Kidney glomerular epithelial cell (primary cell): ENCODE measurements at places on chromosomes 7 and 10.
A peak's percentile ranks its signal among the peaks of the same experiment; 100 is the strongest.

DNA sequence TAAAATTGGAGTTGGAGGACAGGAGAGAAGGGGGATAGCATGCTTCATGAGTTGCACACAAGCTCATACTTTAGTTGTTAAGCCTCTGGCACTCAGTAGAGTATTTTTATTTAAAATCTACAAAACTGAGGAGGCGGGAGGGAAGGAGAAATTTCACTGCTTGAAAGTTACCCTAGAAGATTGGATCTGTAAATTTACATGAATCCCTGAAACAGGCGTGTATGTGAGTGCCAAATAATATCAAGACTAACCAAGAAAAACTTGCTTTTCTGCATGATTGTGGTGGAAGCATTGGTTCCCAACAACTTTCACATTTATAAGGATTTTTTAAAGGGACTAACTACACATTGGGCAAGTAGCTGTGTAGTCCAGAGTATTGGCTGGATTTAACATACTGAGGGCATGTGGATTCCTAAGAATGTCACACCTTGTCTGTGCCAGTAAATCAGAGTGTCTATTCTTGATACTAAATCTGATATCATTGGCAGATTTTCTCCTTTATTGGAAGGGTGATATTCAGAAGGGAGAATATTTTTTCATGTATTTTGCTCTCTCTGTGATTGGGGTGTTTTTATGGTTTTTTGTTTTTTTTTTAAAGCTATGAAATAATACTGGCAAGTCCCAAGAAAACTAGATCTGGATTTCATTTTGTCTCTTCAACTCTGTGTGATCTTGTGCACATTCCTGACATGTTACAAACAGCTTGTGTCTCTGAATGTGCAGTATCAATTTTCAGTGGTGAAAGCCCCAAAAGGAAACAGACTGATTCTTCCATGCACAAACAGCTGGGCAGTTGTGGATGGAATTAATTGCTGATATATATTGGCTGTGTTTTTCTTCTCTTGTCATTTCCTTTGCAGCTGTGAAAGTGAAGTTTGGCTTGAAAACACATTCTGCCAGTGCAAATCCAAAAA lies 67.2 kb downstream of the ADD3 start:
- DNase-seq = no peak

GRCh38 chr10:4717670-4718069 lies 108.3 kb upstream of the AKR1E2 start:
- no peak for DNase-seq

GRCh38 chr10:6400331-6400730 lies 179.7 kb downstream of the PRKCQ start:
- DNase-seq = no peak

- no peak for DNase-seq
These were observed 58.2 kb downstream of the TMEM106B start for GRCh38 chr7:12269100-12269895.

GRCh38 chr10:114504769-114505579 lies 100.7 kb upstream of the AFAP1L2 start:
- peak; percentile 65 for DNase-seq

GRCh38 chr10:121158988-121159579 lies 307.9 kb downstream of the WDR11 start:
- DNase-seq = no peak

- no peak for DNase-seq
These were observed 10.2 kb downstream of the EN2 start for GRCh38 chr7:155467846-155468784.

DNA sequence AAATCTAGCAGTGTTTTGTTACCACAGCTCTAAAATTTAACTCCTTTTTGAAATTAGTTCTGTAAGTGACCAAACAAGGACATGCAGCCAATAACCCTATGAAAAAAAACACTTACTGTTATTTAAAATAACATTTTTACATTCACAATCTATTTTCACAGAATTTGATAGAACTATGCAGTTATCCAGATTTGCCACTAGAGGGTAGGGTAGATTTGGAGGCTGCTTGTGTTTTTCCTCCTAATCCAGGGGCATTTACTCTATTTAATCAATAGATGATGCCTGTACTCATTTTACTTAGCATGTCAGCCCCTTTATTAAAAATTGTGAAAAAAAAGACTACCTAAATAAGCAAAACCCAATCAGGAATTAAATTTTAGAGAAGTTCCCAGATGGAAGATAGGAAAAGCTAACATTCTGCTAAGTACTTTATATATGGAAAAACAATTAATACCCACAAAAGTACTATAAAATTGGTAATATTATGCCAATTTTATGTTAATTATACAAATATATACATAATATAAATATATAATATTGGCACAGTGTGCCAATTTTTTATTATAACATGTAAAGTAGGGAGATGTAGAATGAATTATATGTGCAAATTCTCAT lies 18.1 kb upstream of the LIPK start:
- DNase-seq = peak; percentile 4

- DNase-seq = no peak
These were observed 15.2 kb upstream of the FGFR2 start for GRCh38 chr10:121613456-121613855.

DNA sequence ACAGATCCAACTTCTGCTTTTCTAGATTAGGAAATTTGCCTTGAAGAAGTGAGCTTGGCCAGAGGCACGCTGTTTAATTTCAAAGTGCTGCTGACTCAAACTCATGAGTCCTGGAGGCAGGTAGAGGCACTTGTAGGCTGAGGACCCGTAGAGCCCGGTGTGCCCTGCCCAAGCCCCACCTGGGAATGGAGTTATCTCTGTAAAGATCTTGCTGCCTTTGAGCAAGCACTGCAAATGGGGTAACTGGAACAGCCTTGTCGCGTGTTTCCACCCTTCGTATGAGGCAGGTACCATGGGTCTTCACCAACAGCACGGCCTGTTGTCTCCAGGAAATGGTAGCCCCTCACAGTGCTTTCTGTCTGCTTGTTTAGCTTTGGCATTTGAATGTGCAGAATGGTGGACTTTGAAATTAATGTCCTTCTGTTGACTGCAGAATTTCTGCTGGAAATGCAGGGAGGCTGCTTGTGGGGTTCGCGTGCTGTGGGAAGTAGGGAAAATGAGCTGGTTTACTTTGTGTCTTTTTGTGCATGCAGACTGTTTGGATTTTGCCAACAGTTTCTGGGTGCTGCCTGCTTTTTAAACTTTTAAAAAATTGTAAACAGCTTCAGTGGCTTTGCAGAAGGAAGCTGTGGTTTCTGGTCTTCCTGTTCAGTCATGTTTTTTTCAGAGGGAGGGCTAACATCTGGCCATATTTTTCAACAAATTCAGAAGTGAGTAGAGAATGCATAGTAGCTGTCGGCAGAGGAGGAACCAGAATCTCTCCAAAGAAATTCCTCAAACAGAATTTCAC lies 27.2 kb downstream of the CCM2 start:
- no peak for DNase-seq

DNA sequence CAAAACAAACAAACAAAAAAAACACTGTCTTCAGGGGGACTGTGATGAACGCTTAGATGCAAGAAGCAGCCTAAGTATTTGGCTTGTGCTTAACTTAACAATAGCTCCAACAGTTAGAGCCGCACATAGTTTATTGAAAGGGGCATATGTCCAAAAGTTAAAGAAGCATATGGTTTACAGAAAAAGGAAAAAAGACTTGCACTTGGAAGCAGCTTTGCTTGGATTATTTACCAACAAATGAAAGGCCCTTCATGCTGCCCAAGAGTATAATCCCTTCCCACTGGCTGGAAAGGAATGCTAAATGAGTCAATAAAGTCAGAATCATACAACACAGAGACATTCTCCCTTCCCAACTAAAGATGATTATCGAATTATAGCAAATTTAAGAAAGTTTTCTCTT lies 77.9 kb downstream of the GLI3 start:
- no peak for DNase-seq

- DNase-seq = no peak
These were observed 99.5 kb upstream of the MXI1 start for GRCh38 chr10:110107887-110108286.
